Upper lobe of right lung (tissue), 1 donor: ENCODE measurements at places on chromosomes 5 and 9.

DNA sequence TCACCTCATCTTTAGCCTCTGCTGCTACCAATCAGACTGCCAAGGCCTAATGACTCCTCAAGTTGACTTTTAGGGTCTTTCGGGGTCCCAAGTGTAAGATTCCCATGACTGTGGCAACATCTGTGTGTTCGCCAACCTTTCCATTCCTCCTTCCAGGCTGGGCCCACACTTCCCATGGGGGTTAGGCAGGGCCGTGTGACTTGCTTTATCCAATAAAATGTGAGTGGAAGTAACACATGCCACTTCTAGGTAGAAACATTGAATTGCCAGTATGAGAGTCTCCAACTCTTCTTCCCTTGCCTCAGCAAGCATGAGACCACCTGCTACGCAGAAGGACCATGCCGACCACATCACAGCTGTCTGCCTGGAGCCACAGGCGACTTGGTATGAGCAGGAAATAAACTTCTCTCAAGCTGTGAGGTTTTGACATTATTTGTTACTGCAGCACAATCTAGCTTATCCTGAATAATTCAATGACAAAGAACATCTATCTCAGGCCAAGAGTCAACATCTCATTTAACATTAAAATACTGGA lies 190.4 kb upstream of the IER5L start:
- no peak for DNase-seq

GRCh38 chr5:95352691-95353090 lies 38.5 kb upstream of the FAM81B start:
- no peak for DNase-seq

DNA sequence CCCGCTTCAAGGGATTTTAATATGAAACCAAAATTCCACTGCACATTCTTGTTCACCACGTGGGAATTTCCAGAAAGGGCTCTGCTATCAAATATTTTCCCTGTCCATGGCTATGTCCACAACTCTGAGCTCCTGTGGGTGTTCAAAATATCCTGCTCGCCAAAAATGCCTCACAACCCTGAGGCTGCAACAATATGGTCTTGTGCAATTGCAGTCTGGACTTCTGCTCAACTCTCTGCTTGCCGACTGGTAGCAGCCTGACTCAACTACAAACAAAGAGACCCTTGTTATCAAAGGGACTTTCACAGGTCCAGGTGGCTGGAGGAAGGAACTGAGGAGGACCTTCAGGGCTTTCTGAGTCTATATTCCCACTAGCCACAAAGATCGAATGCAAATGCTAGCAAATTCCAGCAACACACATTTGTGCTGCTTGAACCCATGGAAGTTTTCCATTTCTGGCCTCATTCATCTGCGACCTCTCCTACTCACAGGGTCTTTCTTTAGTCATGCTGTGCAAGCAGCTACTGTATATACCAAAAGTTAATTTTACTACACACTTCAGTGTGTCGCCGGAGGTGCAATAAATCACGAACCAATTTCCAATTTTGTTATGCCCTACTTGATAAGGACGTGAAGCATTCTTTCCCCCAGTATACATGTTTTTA lies 169.2 kb upstream of the SLC30A5 start:
- no peak for DNase-seq

- DNase-seq = no peak
These were observed 2.1 kb downstream of the CCNO start for GRCh38 chr5:55231029-55231918.

- DNase-seq = no peak
These were observed 31.3 kb downstream of the PARP8 start for GRCh38 chr5:50697739-50698138.

DNA sequence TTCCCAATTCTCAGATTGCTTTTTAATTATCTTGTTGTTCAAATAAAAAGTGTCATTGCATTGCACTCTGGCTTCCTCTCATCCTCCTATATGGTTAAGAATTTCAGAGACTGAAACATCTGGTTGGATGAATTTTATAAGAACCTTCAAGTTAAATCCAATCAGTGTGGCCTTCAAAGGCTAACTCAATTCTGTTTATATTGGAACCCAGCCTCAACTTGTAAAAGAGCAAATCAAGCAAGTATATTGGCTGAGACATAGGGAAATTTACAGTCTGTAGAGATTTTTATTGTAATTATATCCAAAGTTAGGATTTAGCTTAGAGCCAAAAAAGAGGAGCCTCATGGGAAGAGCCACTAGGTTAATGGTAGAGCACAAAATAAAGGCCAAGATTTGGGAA lies 159.9 kb upstream of the FER start:
- DNase-seq = no peak

GRCh38 chr9:31166516-31166915 lies 1217.9 kb upstream of the ACO1 start:
- no peak for DNase-seq

DNA sequence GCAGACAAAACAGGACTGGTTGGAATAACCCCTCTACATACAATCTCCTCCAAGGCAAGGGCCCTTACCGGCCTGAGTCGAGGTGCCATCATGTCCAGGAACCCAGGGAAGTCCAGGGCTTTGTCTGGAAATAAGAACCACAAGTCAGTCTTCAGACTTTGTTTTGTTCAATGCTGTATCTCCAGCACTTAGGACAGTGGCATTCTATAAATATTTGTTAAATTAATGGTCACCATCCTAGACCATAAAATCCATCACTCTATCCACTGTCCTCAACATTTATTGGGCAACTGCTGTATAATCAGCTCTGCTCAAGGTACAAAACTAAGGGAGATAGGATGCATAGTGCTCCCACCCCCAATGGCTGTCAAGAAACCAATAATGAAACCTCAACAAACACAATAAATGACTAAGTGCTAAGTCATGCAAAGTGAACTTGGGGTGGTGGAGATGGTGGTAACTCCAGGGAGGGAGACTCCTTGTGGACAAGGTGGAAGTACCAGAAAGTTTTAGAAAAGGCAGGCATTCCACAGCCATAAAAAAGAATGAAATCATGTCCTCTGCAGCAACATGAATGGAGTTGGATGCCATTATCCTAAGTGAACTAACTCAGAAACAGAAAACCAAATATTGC lies 5.0 kb downstream of the RELL2 start:
- DNase-seq = no peak

DNA sequence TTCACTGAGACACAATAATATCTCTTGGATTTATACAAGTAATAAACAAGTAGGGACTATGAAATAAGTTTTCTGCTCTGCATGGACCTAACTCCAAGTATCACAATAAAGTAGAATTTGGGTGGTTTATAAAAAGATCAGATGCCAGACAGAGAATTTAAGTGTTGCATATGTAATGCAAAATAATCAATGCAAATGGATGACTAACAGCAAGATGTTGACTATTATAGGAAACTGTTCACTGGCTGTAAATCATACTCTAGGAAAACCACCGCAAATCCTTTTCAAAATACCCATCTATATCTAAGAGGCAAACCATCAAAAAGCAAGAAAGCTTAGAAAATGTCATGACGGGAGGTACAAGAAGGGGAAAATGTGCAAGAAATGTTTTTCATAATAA lies 539.8 kb upstream of the FAM174A start:
- no peak for DNase-seq

GRCh38 chr5:107554776-107555424 lies 115.8 kb downstream of the EFNA5 start:
- no peak for DNase-seq
